ENCODE measurements at places on chromosomes 6 and 20.

GRCh38 chr6:135146162-135146934 is 34.8 kb upstream of the MYB start:
- no peak for DNase-seq

DNA sequence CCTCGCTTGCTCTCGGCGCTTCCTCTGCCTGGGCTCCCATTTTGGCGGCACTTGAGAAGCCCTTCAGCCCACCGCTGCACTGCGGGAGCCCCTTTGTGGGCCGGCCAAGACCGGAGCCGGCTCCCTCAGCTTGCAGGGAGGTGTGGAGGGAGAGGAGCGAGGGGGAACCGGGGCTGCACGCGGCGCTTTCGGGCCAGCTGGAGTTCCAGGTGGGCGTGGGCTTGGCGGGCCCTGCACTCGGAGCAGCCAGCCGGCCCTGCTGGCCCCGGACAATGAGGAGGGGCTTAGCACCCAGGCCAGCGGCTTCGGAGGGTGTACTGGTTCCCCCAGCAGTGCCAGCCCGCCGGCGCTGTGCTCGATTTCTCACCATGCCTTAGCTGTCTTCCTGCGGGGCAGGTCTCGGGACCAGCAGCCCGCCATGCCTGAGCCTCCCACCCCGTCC is 10.2 kb upstream of the SRPK1 start:
- DNase-seq = no peak

- no peak for DNase-seq
Observed at GRCh38 chr6:43250992-43251373, 7.7 kb downstream of the TTBK1 start.

DNA sequence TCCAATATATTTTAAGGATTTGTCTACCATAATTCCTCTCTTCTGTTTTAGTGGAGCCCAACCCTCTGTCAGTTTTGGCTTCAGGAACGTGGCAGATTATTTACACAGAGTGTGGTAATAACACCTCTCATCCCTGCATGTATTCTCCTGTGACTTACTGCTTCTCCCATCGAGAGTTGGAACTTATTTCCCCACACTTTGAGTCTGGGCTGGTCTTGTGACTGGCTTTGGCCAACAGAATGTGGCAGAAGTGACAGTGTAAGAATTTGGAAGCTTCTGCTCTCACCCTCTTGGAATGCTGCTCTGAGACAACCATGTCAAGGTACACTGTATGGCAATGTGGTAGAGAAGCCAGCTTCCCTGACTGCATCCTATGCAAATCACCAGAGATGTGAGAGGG is 407.7 kb downstream of the EPM2A start:
- no peak for DNase-seq

GRCh38 chr6:46661483-46661882 is 8.7 kb downstream of the SLC25A27 start:
- no peak for DNase-seq

- DNase-seq = no peak
Observed at GRCh38 chr6:17418281-17419188, 25.1 kb downstream of the CAP2 start.

GRCh38 chr6:90097356-90097755 is 199.3 kb downstream of the BACH2 start:
- DNase-seq = no peak

GRCh38 chr6:7112741-7113313 is 5.1 kb downstream of the RREB1 start:
- DNase-seq = peak; percentile 36
